Neural crest cell (in vitro differentiated cells): ENCODE measurements at places on chromosomes 3 and 15. TPM values are rescaled to one million over a fixed set of nuclear protein-coding genes. Genes with fewer than 3 reads are reported as not detected.

UCN2 gene
- total RNA-seq = 1.3 TPM in 2 replicates

PLA1A gene
- total RNA-seq = not detected in 2 replicates

GATM gene
- 9.7 and 10.7 TPM in 2 replicates for total RNA-seq

MESP1 gene
- 1.2 and 2.3 TPM in 2 replicates for total RNA-seq
